ENCODE measurements at places on chromosomes 1 and 21.

DNA sequence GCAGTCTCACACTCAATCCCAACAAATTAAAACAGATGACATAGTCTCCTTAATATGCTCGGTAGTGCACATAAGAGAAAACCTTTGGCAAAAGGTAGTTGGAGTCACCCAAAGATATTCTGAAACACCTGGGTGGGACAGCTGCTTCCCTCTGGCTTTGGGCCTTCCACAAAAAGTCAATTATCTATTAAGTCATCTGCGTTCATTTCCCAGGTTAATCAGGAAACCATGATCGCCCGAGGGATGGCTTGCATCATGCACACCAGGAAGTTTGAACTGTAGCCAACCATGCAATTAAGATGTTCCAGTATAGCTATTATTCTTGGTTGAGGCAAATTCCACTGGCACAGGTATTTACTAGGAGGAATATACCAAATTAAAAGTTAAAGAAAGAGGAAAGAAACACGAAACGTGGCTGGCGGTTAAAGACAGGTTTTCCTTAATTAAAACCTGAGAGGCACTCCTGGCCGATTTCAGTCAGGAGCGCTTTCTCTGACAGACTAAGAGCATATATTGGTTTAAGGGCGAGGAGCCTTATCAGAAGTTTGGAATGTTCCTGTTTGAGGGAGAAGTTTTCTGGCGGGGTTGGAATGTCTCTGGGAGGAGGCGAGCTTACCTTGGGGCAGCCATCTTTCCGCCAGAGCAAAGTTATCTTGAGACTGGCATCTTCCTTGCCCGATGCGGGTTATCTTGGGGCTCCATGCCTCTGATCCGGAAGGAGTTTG, 19.9 kb downstream of the CLDN17 start:
- no peak for DNase-seq

- no peak for DNase-seq
These were observed 13.1 kb upstream of the PRRC2C start for GRCh38 chr1:171472183-171472647.

DNA sequence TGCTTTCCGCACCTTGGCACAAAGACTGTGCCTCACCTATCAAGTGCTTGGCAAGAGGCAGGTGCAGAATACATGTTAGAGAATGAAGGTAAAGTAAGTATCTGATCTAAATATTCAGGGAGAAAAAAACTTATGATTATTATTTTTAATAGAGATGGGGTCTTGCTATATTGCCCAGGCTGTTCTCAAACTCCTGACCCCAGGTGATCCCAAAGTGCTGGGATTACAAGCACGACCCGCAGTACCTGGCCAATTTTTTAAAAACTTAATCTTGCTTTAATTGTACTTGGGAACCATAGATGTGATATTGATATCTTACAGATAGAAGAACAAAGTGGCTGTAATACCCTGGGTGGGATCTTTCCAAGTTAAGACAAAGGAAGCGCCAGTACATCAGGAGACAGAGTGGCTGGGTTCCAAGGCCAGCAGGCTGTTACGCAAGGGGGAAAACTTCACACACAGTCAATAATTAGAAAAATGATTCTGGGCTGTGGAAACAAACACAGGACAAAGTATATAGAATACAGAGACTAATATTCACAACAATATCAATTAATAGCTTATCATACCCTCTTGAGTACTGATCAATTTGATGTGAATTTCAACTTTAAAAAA, 58.6 kb upstream of the ATP1A1 start:
- DNase-seq = peak; percentile 31

- no peak for DNase-seq
These were observed 27.6 kb downstream of the CTNNBIP1 start for GRCh38 chr1:9882296-9882944.

GRCh38 chr1:21319447-21320407, 29.5 kb upstream of the ECE1 start:
- peak; percentile 78 for DNase-seq

DNA sequence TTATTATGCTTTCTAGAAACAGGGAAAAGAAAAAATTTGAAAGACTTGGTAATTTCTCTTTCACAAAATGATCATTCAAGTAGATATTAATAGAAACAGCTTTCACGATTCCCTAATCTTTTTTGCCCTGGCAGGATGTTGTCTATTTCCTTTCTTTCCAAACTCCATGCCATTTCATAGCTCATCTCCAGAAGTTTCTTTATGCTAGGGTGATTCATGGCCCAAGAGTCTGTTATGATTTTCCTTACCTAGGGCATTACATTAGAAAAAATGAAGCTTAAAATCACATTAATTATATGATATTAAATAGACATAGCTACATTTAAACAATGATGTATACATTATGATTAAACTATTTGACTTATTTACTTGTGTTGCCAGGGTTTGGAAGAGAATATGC, 762.1 kb downstream of the LTN1 start:
- no peak for DNase-seq

DNA sequence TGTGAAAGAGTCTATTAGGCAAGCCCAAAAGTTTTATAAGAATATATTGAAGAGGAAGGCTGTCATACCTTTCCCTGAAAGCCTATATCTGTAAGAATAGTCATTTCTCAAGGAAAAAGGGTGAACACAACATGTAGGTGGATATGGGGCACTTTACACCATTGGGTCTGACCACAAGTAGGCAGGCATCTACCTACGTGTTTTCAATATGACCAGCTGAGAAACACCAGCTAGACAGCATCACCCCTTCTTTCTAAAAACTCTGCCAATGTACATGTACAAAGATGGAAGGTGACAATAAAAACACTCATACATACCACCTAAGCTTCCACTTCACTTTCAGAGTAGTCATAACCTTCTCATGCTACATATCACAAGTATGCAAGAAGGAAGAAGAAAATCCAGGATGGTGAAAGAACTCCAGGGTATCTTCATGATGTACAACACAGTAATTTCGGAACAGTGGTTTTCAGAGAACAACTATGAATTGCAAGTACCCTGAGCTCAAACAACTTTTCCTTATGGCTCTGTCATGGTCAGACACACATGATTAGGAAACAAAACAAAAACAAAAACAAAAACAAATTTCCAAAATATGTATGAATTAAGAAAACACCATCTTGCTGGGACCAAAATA, 98.5 kb upstream of the ADGRL2 start:
- no peak for DNase-seq
